Anterior cingulate cortex (tissue), 58 donors: ENCODE measurements at places on chromosomes 4 and X.

GRCh38 chr4:75940692-75941253 is at the start of gene NAAA:
Gene NAAA (minus strand): TSS chr4:75941013. CDS start chr4:75940949, 64 bp downstream.
- DNase-seq = peak; percentile 57

- no peak for DNase-seq
These were observed 695 bp upstream of the PIGA start for GRCh38 chrX:15336023-15336413.

DNA sequence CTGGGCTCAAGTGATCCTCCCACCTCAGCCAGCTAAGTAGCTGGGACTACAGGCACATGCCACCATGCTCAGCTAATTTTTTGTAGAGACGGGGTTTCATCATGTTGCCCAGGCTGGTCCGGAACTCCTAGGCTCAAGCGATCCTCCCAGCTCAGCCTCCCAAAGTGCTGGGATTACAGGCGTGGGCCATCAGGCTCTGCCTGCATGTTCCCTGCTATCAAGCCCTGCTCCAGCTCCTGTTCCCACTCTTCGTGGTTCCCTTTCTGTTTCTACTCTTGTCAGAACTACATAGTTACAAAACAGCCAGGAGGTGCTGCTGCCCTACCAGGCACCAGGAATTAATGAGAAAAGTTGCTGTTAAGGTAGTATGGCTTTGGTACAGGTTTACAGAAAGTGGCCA is 8.7 kb downstream of the TIMP1 start:
- DNase-seq = no peak

GRCh38 chr4:38560340-38560739 is 103.7 kb upstream of the KLF3 start:
- DNase-seq = no peak

GRCh38 chr4:157957905-157958304 is 214.9 kb downstream of the GASK1B start:
- DNase-seq = no peak

- no peak for DNase-seq
These were observed 13.9 kb upstream of the SCML2 start for GRCh38 chrX:18368402-18368801.

DNA sequence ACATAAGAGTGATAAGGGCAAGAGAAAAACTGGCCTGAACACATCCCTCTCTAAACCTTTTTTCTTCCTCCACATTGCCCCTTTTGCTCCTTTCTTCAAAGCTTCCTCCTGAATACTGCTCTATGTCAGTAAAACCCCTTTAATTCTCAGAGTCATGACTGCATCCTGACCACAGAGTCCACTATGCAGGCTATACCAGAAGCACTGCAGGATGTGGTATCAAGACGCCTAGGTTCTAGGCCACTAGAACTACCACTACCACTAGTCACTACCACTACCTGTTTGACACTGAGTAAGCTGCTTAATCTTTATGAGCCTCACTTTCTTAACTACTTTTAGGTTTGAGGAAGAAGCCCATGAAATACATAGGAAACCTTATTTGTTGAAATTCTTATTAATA is 38.7 kb downstream of the ARHGEF9 start:
- DNase-seq = no peak

- DNase-seq = no peak
These were observed 27.1 kb downstream of the PAK3 start for GRCh38 chrX:111123125-111123524.

GRCh38 chr4:5706486-5707290 is 1.7 kb downstream of the EVC2 start:
- no peak for DNase-seq
